Fibroblast of lung (primary cell): ENCODE measurements at places on chromosomes 5 and 9.

GRCh38 chr9:131457746-131458145, 45.0 kb upstream of the POMT1 start:
- no peak overlapping the region for H3K27ac ChIP-seq
- no peak for DNase-seq
- H3K27me3 ChIP-seq: no peaks in the 10 kb centered on the region

- H3K27me3 ChIP-seq: no peaks in the 10 kb centered on the region
- H3K4me1 ChIP-seq: no peaks in the 10 kb centered on the region
- no peak overlapping the region for H3K27ac ChIP-seq
- no peak overlapping the region for H3K4me3 ChIP-seq
These were observed 75.7 kb downstream of the FBN2 start for GRCh38 chr5:128462330-128462729.

GRCh38 chr5:36841677-36842076, 34.9 kb upstream of the NIPBL start:
- no peaks in the 10 kb centered on the region for H3K4me1 ChIP-seq
- H3K27me3 ChIP-seq: peaks cover 3% of the 10 kb centered on the region
- no peak overlapping the region for H3K4me3 ChIP-seq
- no peak overlapping the region for H3K27ac ChIP-seq
- no peaks in the 10 kb centered on the region for H3K36me3 ChIP-seq

DNA sequence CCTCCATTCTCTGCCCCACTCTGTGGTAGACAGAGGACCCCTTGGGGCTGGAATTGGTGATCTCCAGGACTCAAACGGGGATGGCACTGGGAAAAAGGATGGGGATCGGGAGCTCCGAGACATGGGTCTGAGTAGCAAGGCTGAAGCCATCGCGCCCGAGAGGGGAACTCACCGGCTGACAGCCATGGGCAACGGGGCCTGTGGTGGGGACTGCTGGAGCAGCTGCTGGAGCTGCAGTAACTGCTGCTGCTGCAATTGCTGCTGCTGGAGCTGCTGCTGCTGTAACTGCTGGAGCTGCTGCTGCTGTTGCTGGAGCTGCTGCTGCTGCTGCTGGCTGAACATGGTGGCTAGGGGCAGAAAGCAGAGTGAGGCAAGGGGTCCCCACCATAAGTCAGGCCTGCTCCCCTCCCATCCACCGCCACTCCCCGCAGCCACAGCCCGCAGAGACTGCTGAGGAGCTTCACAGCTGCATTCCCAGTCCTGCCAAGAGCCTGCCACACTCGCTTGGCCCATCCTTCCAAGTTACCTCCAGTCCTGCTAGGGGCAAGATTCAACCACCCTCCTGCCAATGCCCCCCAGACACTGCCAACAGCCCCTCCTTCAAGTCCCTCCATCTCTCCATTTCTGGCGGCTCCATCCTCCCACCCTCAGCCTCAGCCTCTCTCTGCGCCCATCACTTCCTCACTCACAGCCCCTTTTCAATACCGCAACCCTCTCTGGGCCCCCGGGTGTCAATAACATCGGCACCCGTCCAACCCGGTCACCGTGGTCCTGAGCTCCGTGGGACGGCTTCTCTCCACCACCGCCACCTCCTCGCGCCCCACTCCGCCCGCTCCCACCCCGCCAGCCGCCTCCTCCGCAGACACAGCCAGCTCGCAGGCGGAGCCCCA, 611 bp downstream of the CIZ1 start:
- H3K36me3 ChIP-seq: peaks cover 16% of the 10 kb centered on the region
- peaks cover 7% of the 10 kb centered on the region for H3K4me1 ChIP-seq
- H3K27me3 ChIP-seq: no peaks in the 10 kb centered on the region
- H3K27ac ChIP-seq: peak overlapping the region; percentile 85
- H3K4me3 ChIP-seq: peak overlapping the region; percentile 79

DNA sequence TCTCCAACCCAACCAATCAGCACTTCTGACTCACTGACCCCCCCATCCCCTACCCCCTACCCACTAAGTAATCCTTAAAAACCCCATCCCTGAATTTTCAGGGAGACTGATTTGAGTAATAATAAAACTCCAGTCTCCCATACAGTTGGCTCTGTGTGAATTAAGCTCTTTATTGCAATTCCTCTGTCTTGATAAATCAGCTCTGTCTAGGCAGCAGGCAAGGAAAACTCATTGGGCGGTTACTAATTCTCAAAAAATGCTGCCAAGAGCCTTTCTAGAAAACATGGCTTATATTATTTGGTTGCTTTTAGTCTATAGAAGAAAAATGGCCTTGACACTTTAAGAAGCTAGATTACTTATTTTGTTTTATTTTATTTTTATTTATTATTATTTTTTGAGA, 131.7 kb downstream of the SUSD1 start:
- H3K27me3 ChIP-seq: no peaks in the 10 kb centered on the region
- no peaks in the 10 kb centered on the region for H3K36me3 ChIP-seq
- peaks cover 39% of the 10 kb centered on the region for H3K4me1 ChIP-seq
- H3K27ac ChIP-seq: peak overlapping the region; percentile 89
- H3K4me3 ChIP-seq: no peak overlapping the region
- peak; percentile 51 for DNase-seq

DNA sequence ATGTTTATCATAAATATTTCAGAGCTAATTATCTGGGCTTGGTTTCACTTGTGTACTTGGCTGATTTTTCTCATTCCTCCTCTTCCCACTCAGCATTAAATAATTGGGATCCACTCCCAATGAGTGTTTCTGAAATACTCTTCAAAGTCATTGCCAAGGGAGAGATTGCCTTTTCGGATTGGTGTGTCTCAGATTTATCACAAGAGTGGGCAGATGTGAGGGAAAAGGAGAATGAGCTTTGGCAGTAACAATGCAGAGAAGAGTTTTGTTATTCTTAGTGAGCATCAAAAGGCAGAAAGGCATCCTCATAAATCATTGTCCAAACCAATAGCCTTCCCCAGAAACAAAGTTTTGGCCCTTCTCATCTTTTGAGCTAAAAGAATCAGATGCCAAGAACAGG, 79.2 kb downstream of the SEMA5A start:
- no peak overlapping the region for H3K27ac ChIP-seq
- H3K27me3 ChIP-seq: no peaks in the 10 kb centered on the region
- no peak overlapping the region for H3K4me3 ChIP-seq
- H3K36me3 ChIP-seq: no peaks in the 10 kb centered on the region
- peak; percentile 78 for DNase-seq

- DNase-seq: no peak
- H3K4me3 ChIP-seq: no peak overlapping the region
- no peaks in the 10 kb centered on the region for H3K4me1 ChIP-seq
- H3K27me3 ChIP-seq: no peaks in the 10 kb centered on the region
- no peak overlapping the region for H3K27ac ChIP-seq
These were observed 137.0 kb downstream of the CACNA1B start for GRCh38 chr9:138014563-138014945.

GRCh38 chr5:88485531-88485930, 216.9 kb upstream of the TMEM161B start:
- DNase-seq: no peak
- H3K27me3 ChIP-seq: no peaks in the 10 kb centered on the region
- no peak overlapping the region for H3K4me3 ChIP-seq
- H3K36me3 ChIP-seq: no peaks in the 10 kb centered on the region

DNA sequence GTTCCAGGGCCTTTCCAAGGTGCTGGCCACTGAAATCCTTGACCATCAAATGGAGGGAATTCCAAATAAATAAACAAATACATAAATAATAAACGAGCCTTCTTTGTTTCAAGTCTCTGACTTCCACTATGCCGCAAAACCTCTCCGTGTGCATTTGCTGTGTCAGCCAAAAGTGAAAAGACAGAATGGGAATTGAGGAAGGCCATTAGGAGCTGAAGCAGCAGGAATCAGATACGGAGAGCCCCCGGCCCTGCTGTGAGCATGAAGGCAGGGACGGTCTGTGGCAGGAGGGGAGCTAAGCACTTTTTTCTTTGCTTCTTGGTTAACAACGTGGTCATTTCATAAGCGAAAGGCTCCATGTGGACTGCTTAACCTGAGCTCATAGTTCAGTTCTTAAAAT, 26.1 kb downstream of the PLPPR1 start:
- H3K36me3 ChIP-seq: no peaks in the 10 kb centered on the region
- no peaks in the 10 kb centered on the region for H3K4me1 ChIP-seq
- no peak for DNase-seq
- no peak overlapping the region for H3K27ac ChIP-seq
- H3K4me3 ChIP-seq: no peak overlapping the region

DNA sequence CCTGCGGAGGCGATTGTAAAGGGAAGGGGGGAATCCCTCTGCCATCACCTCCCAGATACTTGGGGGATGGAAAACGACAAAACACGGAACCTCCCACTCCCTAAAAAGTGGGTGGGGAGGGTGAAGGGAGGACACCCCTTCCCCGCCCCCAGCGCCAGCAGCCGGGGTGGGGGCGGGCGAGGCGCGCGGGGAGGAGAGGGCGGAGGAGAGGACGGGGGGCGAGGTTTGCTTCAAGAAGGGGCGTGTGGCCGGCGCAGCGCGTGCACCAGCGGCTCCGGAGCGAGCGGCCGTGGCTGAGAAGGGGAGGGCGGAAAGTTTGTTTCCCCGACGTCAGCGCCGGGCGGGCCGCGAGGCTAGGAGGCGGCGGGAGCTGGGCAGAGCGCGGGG, at the start of gene PRRX2:
Gene PRRX2, plus strand, starts transcription at position 259 of the 387 bp plus-strand sequence. CDS start 221 bp downstream, outside the sequence.
- no peaks in the 10 kb centered on the region for H3K27me3 ChIP-seq
- no peak within 1 kb of the TSS for H3K27ac ChIP-seq
- peak within 1 kb of the TSS; percentile 46 for H3K4me3 ChIP-seq
- DNase-seq: peak; percentile 63
- no peaks in the 10 kb centered on the region for H3K36me3 ChIP-seq

DNA sequence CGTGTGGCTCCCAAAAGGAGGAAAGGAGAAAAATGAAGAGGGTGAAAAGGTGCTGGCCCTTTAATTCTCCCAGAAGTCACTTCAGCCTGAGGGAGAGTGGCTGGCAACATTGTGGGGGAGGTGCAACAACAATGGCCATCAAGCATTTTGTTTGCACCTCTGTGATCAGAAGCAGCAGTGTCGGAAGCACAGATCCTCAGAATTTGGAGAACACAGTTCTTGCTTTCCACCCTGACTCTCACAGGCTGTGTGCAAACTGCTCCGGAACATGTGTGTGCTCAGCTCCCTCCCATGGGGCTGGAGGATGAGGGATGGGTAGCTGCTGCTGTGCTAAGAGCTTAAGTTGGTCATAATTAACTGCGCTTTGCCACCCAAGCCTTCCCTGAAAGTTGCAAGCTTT, 127.1 kb downstream of the DPYSL3 start:
- H3K27me3 ChIP-seq: no peaks in the 10 kb centered on the region
- H3K27ac ChIP-seq: no peak overlapping the region
- H3K4me3 ChIP-seq: peak overlapping the region; percentile 44
- H3K36me3 ChIP-seq: no peaks in the 10 kb centered on the region

GRCh38 chr9:134566196-134566847, 75.3 kb upstream of the COL5A1 start:
- peaks cover 4% of the 10 kb centered on the region for H3K27me3 ChIP-seq
- no peak for DNase-seq
- H3K36me3 ChIP-seq: no peaks in the 10 kb centered on the region
- no peak overlapping the region for H3K4me3 ChIP-seq
- no peaks in the 10 kb centered on the region for H3K4me1 ChIP-seq

DNA sequence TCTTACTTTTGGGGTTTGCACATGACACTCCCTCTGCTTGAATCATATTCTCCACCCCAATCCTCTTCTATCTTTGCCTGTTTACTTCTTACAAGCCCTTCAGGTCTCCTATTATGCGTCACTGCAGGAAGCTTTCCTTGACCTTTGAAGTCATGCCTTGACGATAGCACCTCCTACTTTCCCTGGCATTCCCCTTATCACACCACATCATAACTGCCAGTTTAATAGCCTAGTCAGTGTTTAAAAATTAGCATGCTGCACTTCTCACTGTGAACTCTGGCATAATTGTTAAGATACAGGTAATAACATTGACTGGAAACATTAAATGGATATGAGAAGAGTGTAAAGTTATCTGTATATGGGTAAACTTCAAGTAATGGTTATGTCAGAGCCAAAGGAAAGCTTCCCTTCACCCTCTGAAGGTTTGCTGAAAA, 37.1 kb upstream of the CEP120 start:
- H3K4me3 ChIP-seq: no peak overlapping the region
- H3K27ac ChIP-seq: no peak overlapping the region
- DNase-seq: peak; percentile 42

DNA sequence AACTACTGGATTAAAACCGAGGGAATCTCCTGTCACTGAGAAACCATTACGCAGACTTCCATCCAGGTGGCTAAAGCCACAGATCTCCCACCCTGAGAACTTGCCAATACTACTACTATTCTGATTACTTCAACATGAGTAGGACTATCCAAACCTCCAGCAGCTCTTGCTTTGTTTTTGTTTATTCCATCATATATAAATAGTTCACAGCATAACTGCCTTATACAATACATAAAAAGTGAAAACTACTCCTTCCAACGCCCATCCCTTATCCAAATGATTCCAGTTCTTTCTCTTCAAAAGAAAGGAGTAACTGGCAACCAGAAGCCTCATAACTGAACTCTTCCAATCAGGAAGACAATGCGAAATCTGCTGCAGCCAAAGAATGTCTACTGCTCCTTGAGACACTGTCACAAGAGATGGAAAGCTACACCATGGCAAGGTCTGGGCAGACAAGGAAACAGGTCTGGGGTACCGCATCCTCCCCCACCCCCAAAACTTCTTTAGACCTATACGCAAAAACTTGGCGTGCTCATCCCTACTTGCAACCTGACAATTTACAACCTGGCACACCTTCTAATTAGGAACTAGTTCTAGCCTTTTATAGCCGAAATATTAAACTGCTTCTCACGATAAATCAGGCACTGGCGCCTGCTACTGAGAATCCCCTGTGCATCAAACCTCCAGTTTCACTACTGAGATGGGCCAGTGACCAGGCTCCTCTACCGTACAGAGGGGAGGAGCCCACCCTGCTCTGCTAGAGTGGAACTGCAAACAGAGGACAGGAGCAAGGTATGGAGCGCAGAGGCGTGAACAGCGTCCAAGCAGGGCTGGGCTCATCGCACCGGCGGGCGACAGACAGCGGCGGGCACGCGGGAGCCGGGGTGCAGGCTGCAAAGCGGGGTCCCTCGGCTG, 986 bp downstream of the PLPP1 start:
- peaks cover 4% of the 10 kb centered on the region for H3K4me1 ChIP-seq
- peak overlapping the region; percentile 73 for H3K4me3 ChIP-seq
- peak; percentile 60 for DNase-seq
- no peaks in the 10 kb centered on the region for H3K36me3 ChIP-seq

- H3K36me3 ChIP-seq: peaks cover 11% of the 10 kb centered on the region
- peak overlapping the region; percentile 75 for H3K4me3 ChIP-seq
- H3K4me1 ChIP-seq: peaks cover 12% of the 10 kb centered on the region
- peak overlapping the region; percentile 84 for H3K27ac ChIP-seq
These were observed 841 bp downstream of the GRK6 start for GRCh38 chr5:177427211-177427822.

GRCh38 chr9:90734631-90735030, 67.0 kb upstream of the SYK start:
- no peaks in the 10 kb centered on the region for H3K36me3 ChIP-seq
- H3K27me3 ChIP-seq: no peaks in the 10 kb centered on the region
- no peak for DNase-seq
- no peak overlapping the region for H3K4me3 ChIP-seq
- H3K27ac ChIP-seq: no peak overlapping the region
- H3K4me1 ChIP-seq: no peaks in the 10 kb centered on the region

DNA sequence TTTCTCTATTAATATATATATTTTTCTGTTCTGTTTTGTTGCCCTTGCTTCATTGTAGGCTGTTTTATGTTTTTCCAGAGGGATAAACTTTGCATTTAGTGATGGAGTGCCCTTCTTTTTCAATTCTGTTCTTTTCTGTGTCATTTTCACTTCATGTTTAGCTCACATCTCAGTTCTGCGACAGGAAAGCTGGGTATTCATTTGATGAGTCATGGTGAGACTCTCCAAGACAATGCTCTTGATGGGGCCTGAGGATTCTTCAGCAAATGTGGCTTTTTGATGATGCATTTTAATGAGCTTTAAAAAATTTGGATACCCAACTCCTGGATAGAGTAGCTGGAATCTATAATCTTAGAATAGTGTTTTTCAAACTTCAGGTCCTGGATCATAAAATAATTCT, 56.5 kb upstream of the SPATA31D4 start:
- peaks cover 2% of the 10 kb centered on the region for H3K4me1 ChIP-seq
- H3K27ac ChIP-seq: no peak overlapping the region
- peak; percentile 46 for DNase-seq
- H3K36me3 ChIP-seq: no peaks in the 10 kb centered on the region
